Stimulated activated CD8-positive, alpha-beta memory T cell treated with anti-CD3 and anti-CD28 coated beads, Interleukin-4, amount 100 ng/mL, for 48 hours (primary cell): ENCODE measurements at places on chromosomes 1 and 21.

DNA sequence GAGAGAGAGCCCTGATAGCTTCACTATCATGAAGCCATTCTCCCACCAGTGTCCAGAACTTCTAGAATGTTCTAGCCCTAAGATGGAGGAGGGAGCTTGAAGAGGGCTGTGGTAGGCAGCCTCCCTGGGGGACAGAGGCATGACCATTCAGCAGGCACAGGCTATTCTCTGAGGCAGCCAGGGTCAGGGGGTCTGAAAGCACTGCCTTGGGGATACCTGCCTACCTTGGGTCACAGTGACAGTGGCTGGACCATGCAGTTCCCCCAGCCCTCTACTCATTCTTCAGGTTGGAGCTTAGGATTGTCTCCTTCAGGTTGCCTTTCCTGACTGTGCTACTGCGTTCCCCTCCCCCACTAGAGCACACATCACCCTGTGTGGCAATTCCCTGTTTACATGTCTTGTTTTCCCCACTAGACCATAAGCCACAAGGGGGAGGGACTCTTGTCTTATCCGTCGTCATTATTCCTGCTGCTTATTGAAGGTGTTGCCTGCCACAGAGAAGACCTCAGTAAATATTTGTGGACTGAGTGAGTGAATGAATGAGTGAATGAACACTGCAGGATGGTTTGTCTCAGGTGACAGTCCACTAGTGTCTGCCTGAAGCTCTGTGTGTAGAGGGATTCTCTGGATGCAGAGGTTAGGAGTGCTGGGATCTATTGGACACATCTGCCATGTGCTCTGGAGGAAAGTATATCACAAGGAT, 5.2 kb downstream of the ZDHHC18 start:
- no peak for DNase-seq

- DNase-seq = no peak
These were observed 238.2 kb downstream of the NFIA start for GRCh38 chr1:61320575-61320974.

GRCh38 chr1:177753655-177754054, 216.2 kb downstream of the SEC16B start:
- DNase-seq = no peak

DNA sequence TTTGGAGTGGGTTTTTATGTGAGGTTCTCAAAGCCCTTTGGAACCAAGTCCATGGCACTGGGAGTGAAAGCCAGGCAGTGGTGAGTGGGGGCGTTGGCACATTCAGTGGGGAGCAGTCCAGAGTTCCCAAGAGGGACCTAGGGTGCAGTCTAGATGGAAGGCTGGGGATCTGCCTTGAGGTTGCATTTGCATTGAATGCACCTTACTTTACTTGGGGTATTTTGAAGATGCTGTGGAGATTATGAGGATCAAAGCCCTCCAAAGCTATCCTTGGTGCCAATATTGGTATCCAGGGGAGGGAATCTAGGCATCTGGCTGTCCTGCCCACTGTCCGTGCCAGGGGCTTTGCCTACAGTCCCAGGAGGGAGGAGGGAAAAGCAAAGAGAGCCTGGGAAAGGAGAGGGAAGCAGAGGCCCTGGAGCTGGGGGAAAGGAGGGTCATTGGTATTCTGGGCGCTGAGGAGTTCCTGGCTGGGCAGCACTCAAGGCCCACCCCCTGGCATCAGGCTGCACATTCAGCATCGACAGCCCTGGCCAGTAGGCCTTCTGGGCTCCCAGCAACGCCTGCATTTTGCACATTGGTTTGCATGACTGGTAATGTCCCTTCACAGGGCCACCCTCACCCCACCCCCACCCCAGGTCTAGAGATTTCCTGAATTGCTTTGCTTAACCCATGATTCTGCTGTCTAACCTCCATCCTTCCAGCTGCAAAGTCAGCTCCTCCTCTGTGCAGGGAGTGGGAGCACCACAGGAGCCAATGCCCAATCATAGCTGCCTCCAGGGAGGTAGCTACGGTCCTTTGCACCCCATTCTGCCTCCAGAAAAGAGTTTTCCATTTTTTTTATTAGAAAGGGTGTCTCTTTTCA, 843 bp upstream of the BCAN start:
- no peak for DNase-seq
